GM23338 (cell line): ENCODE measurements at places on chromosomes 3 and 15. TPM values are rescaled to one million over a fixed set of nuclear protein-coding genes. Genes with fewer than 3 reads are reported as not detected.
A peak's percentile ranks its signal among the peaks of the same experiment; 100 is the strongest.

- H3K27me3 ChIP-seq: no peaks in the 10 kb centered on the region
- DNase-seq: no peak
- no peak overlapping the region for H3K4me3 ChIP-seq
These were observed 251.4 kb downstream of the NR1D2 start for GRCh38 chr3:24196526-24196925.

Gene MNS1
- total RNA-seq: 2.9 and 8.9 TPM in 2 replicates

- H3K27me3 ChIP-seq: no peaks in the 10 kb centered on the region
- no peaks in the 10 kb centered on the region for H3K36me3 ChIP-seq
- H3K4me3 ChIP-seq: no peak overlapping the region
- DNase-seq: no peak
- H3K4me1 ChIP-seq: no peaks in the 10 kb centered on the region
These were observed 15.0 kb upstream of the TM6SF1 start for GRCh38 chr15:83092309-83092976.

GRCh38 chr3:123380261-123380660 is 68.6 kb downstream of the ADCY5 start:
- H3K27ac ChIP-seq: no peak overlapping the region
- no peak for DNase-seq
- H3K4me3 ChIP-seq: no peak overlapping the region
- H3K27me3 ChIP-seq: no peaks in the 10 kb centered on the region
- H3K36me3 ChIP-seq: no peaks in the 10 kb centered on the region
- peaks cover 5% of the 10 kb centered on the region for H3K4me1 ChIP-seq

Gene EXD1
- total RNA-seq: 0.07 TPM in 1 of 2 replicates, not detected in the other

Gene GPR87
- total RNA-seq: not detected in 2 replicates

- H3K27ac ChIP-seq: no peak overlapping the region
- H3K27me3 ChIP-seq: no peaks in the 10 kb centered on the region
- no peak for DNase-seq
- no peak overlapping the region for H3K4me3 ChIP-seq
- H3K36me3 ChIP-seq: no peaks in the 10 kb centered on the region
These were observed 38.5 kb upstream of the TNFAIP8L3 start for GRCh38 chr15:51133140-51133765.

DNA sequence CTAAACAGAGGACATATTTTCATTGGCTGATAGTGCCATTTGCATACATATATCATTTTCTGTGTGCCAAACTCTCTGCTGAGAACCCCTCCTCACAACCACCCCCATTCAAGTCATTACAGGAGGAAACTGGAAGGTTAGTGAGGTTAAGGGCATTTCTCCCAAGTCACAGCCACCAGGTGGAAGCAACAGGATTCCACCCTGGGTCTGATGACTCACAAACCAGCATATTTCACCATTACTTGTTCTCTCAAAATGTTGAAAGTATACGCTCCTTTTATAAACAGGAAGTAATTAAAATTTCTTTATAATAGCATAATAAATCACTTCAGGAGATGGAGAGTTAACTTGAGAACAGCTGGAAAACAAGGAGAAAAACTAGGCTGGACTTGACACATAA is 398.6 kb upstream of the WNT5A start:
- no peaks in the 10 kb centered on the region for H3K36me3 ChIP-seq
- peaks cover 26% of the 10 kb centered on the region for H3K4me1 ChIP-seq
- no peak overlapping the region for H3K4me3 ChIP-seq
- H3K27me3 ChIP-seq: no peaks in the 10 kb centered on the region
- peak; percentile 52 for DNase-seq

- DNase-seq: no peak
- no peak overlapping the region for H3K27ac ChIP-seq
- H3K27me3 ChIP-seq: peaks cover 7% of the 10 kb centered on the region; the same call in 1 of the 2 replicates
- H3K4me3 ChIP-seq: no peak overlapping the region
- no peaks in the 10 kb centered on the region for H3K36me3 ChIP-seq
These were observed 2.3 kb upstream of the DNAH1 start for GRCh38 chr3:52313774-52314188.

DNA sequence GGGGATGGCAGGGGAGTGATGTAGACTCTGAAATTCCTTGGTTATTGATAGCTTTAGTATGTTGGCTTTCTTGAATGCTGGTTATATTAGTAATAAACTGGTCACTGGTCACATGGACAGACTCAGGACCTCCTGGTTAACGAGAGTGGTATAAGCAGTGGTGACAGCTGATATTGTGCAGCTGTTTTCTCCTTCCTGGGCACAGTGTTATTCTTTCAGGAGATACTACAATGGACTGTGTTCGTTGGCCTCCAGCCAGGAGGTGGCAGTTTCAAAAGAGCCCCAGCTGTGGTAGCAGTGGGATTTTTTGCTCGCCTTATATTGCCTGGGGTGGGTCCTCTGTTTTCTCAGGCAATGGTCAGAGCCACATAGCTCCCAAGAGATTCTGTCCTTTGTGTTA is 181.6 kb upstream of the RBMS3 start:
- H3K4me3 ChIP-seq: no peak overlapping the region
- no peaks in the 10 kb centered on the region for H3K27me3 ChIP-seq
- DNase-seq: no peak
- H3K4me1 ChIP-seq: no peaks in the 10 kb centered on the region
- H3K27ac ChIP-seq: no peak overlapping the region

Gene CCDC54
- total RNA-seq: not detected in 2 replicates

DNA sequence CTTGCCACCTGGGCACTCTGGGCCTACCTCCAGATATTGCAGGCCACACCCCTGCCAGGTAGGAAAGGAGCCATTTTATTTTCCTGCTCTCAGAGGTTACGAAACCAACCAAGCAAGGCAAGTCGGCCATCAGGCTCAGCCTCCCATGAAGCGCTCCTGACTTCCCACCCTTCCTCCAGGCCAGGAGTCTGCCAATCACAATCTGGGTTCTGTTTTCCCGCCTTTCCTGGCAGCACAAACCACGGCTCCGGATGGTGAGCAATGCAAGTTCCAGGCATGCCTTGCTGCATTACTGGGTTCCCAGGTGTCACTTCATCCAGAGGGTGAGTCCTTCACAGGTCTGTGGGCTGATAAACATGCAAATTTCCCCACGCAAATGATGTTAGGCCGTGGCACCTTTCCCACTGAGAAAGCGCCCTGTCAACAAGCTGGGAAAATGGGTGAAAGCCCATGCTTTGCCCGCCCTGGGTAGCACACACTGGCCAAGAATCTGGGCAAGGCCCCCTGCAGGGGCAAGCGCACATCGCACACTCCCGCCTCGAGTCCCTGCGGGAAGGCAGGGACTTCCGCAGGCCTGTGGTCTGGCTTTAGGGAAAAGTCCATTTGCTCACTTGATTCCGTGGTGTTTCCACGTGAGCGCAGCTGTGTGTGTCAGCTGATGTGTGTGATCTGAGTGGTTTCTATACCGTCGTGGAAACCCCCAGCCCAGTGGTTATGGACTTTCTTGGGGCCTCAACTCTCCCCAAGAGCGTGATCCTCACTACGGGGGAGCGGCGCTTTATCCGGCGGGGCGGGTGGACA is 61.6 kb upstream of the RYK start:
- H3K36me3 ChIP-seq: no peaks in the 10 kb centered on the region
- peak overlapping the region; percentile 55 for H3K4me3 ChIP-seq
- peaks cover 39% of the 10 kb centered on the region for H3K4me1 ChIP-seq
- DNase-seq: peak; percentile 67
- no peak overlapping the region for H3K27ac ChIP-seq

DNA sequence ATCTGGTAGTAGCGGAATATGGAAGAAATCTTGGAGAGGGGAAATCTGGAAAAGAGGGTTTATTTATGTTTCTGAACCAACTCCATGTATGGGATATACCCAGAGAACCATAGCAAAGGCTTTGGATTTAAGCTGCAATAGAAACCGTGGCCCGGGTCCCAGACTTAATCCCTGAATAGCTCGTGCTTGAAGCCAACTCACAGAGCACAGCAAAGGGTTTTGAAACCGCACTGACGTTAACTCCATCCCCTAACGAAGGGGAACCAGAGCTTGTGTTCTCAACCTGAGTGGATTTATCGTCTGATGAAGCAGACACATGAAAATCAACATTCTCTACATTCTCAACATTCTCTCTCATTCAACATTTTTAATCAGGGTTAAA is 154.6 kb downstream of the APBA2 start:
- peak; percentile 14 for DNase-seq
- H3K27me3 ChIP-seq: no peaks in the 10 kb centered on the region
- no peak overlapping the region for H3K4me3 ChIP-seq
- H3K4me1 ChIP-seq: peaks cover 24% of the 10 kb centered on the region
- H3K27ac ChIP-seq: no peak overlapping the region

- no peak overlapping the region for H3K4me3 ChIP-seq
- H3K36me3 ChIP-seq: no peaks in the 10 kb centered on the region
- H3K27me3 ChIP-seq: no peaks in the 10 kb centered on the region
- no peak for DNase-seq
- no peaks in the 10 kb centered on the region for H3K4me1 ChIP-seq
- H3K27ac ChIP-seq: no peak overlapping the region
These were observed 83.6 kb upstream of the C3orf80 start for GRCh38 chr3:160141485-160142185.

Gene AGBL1
- total RNA-seq: 0.03 TPM in 1 of 2 replicates, not detected in the other

DNA sequence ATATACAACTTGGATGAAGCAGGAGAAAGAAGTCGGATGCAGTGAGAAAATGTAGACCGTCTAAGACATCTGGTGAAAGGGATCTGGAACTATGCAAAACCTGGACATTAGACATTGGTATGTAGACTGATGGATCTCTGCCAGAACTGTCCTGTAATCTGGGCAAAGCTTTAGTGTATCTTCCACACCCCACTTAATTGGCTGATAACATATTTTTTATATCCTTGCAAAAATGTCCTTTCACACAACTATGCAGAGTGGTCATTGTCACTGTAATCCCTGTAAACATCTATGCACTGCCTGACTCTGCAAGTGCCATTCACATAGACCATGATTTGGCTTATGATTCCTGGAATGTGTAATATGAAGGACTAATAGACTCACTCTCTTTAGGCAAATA is 163.1 kb downstream of the TUSC7 start:
- H3K4me1 ChIP-seq: no peaks in the 10 kb centered on the region
- no peaks in the 10 kb centered on the region for H3K36me3 ChIP-seq
- no peak overlapping the region for H3K27ac ChIP-seq

DNA sequence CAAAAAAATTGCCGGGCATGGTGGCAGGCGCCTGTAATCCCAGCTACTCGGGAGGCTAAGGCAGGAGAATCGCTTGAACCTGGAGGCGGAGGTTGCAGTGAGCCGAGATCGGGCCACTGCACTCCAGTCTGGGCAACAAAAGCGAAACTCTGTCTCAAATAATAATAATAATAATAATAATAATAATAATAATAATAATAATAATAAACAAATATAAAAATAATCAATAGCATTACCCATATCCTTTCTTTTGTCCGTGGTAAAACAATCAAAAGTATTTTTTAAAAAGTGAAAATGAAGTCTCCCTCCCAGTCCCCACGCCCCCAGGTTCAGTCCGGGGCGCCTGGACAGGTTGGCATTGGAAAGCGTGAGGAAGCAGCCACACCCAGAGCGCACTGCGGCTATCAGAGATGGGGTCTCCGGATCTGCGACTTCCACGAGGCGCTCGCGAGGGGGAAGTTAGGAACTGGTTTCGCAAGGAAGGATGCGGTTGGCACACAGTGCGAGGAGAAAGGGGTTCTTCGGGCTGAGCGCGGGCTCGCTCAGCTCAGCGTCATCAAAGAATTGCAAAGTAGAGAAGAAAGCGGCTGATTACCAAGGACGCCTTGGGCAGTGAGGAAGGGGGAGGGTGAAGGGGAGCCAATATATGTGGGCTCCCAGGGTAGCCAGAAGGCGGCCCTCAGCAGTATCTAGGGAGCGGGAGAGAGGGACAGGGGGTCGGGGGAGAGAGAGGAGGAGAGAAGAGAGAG is 69.5 kb upstream of the EPHB3 start:
- peak; percentile 67 for DNase-seq
- no peaks in the 10 kb centered on the region for H3K36me3 ChIP-seq
- no peak overlapping the region for H3K27ac ChIP-seq
- peaks cover 11% of the 10 kb centered on the region; the same call in 1 of the 2 replicates for H3K4me1 ChIP-seq
- H3K27me3 ChIP-seq: peaks cover 62% of the 10 kb centered on the region

DNA sequence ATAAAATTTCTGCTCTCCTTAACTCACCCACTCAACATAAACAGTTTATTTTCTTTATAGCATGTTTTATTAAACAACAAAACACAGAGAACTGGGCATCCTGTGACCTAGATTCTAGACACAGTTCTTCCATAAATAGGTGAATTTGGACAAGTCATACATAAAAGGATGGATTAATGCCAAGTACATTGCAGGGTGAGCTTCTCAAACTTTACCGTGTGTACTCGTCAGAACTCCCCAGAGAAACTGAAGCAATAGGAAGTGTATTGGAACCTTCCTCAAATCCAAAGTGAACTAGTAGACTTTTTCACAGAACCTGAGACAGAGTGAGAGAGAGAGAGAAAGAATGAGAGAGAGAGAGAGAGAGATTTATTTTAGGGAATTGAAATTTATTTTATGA is 139.7 kb downstream of the CD47 start:
- H3K27ac ChIP-seq: no peak overlapping the region
- DNase-seq: no peak
- H3K4me1 ChIP-seq: no peaks in the 10 kb centered on the region
- no peaks in the 10 kb centered on the region for H3K27me3 ChIP-seq
- H3K4me3 ChIP-seq: no peak overlapping the region

Gene COL6A6
- total RNA-seq: 0.04 and 0.07 TPM in 2 replicates

Gene PLSCR4
- 5.2 TPM in 2 replicates for total RNA-seq

GRCh38 chr15:69524296-69524695 is 71.7 kb downstream of the RPLP1 start:
- no peaks in the 10 kb centered on the region for H3K36me3 ChIP-seq
- H3K4me3 ChIP-seq: no peak overlapping the region
- no peaks in the 10 kb centered on the region for H3K27me3 ChIP-seq
- H3K4me1 ChIP-seq: 0 out of 2 replicates have a peak, but pooled peaks cover 6% of the 10 kb centered on the region
- no peak overlapping the region for H3K27ac ChIP-seq
- no peak for DNase-seq

Gene CORO2B
- 2.8 and 4.6 TPM in 2 replicates for total RNA-seq

GRCh38 chr3:42658771-42659390 is 5.4 kb downstream of the ZBTB47 start:
- no peaks in the 10 kb centered on the region for H3K27me3 ChIP-seq
- DNase-seq: no peak

DNA sequence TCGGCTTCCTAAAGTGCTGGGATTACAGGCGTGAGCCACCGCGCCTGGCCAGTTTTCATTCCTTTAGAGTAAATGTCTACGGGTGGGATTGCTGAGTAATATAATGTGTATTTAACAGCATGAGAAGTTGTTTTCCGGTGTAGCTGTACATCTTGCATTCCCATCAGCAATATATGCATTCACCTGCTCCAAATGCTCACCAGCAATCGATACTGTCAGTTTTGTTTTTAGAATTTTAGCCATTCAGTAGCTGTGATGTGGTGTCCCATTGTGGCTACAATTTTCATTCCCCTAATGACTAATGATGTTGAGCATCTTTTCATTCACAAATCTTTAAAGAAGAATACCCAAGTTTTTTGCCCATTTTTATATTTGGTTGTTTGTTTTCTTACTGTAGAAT is 134.8 kb upstream of the RGMA start:
- no peak overlapping the region for H3K4me3 ChIP-seq
- H3K36me3 ChIP-seq: no peaks in the 10 kb centered on the region
- H3K27me3 ChIP-seq: no peaks in the 10 kb centered on the region

Gene SLC51B
- not detected in 2 replicates for total RNA-seq

GRCh38 chr3:142279965-142280590 is 54.7 kb upstream of the GK5 start:
- no peaks in the 10 kb centered on the region for H3K36me3 ChIP-seq
- H3K27me3 ChIP-seq: peaks cover 4% of the 10 kb centered on the region; the same call in 1 of the 2 replicates
- no peak overlapping the region for H3K27ac ChIP-seq
- H3K4me3 ChIP-seq: no peak overlapping the region
- H3K4me1 ChIP-seq: no peaks in the 10 kb centered on the region

Gene LIPC
- total RNA-seq: not detected in 2 replicates
